ENCODE measurements at places on chromosomes 2 and 18.

- no peak for DNase-seq
Observed at GRCh38 chr2:176009445-176009844, 7.4 kb upstream of the LNPK start.

- no peak for DNase-seq
Observed at GRCh38 chr18:22503803-22504202, 86.1 kb upstream of the CTAGE1 start.

GRCh38 chr2:57891086-57891712, 155.4 kb upstream of the VRK2 start:
- no peak for DNase-seq

DNA sequence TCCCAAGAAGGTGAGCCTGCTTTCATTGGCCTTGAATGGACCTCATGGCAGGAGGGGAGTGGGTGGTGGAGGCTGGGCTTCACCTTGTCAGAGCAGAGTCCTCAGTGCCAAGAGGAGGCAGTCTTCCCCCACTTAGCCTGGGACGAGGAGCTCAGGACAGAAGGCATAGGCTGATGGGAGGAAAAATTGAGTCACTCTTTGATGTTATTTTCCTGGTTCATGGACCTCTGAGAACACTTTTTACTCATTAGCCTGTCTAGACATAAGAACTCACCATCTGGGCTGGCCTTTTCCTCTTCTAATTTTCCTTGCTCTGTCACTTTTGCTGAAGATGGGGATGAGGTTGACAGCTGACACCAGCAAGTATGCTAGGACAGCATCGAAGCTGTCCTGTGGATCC, 225.7 kb upstream of the TNP1 start:
- DNase-seq = no peak

- DNase-seq = no peak
Observed at GRCh38 chr2:197883354-197884032, 79.1 kb downstream of the PLCL1 start.

GRCh38 chr2:36708041-36708741, 11.7 kb downstream of the VIT start:
- no peak for DNase-seq

DNA sequence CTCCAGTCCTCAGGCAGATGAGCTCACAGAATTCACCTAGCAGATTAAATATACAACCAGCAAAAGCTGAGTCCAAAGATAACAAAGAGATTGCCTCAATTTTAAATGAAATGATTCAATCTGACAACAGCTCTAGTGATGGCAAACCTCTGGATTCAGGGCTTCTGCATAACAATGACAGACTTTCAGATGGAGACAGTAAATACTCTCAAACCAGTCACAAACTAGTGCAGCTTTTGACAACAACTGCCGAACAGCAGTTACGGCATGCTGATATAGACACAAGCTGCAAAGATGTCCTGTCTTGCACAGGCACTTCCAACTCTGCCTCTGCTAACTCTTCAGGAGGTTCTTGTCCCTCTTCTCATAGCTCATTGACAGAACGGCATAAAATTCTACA, 86.0 kb downstream of the PTRHD1 start:
- no peak for DNase-seq

DNA sequence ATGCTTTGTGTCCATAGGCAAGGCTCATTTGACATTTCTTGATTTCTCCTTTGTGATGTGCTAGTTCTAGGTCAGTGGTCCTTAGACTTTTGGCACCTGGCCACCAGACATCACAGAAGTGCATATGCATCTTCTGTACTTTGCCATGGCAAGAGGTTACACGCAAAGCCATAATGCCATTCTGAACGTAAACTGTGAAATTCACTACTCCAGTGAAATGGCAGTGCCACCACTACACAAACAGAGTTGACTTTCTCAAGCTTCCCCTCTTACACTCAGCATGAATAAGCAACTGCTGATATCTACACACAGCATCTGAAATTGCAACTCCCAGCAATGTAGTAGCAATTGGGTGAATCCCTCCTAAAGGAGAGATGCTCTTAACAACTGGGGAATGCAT, 729.3 kb downstream of the DPP10 start:
- DNase-seq = no peak

DNA sequence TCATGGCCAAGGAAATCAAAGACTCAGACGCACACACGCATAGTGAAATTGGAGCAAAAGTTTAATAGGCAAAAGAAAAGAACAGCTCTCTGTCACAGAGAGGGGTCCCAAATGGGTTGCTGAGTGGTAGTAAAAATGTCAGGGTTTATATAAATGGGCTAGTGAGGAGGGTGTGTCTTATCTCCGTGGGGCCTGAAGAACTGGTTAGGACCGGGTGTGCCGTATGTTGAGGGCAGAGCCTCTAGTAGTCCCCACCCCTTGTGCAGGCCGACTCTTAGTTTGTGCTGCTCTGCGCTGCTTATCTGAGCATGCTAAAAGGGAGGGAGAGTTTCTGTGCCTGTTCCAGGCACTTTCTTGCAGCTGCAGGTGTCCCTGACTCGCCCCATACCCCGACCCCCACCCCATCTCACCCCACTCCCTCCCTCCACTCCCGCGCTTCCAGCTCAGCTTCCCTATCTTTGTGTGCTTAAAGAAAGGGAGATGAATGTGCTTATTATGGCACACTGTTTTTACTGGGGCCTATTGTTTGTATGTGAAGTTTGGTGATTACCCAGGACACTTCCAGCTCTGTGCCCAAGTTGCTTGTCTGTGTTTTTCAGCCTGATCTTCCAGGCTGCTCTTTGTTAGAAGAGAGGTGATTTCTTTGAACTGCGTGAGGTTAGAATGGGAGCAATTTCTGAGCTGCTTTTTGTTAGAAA, 167.4 kb downstream of the SPAG16 start:
- DNase-seq = no peak

DNA sequence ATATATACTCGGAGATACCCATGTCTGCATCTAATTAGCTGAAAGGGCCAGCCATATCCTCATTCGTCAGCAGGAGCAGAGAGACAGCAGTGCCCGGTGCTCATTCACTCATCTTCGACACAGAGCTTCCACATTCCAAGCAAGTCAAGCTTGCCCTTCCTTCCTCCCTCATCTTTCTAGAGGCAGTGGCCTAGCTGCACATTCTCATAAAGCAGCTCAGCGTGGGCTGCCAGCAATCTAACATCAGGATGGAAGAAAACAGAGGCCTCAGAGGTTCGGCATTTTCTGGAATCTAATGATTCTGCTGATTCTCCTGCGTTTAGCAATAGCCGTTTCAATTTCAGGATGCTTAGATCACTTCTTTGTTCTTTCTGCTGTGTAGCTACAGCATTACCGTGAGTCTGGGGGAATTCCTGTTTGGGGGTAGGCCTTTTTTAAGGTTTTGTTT, 68.8 kb downstream of the CLHC1 start:
- DNase-seq = no peak

GRCh38 chr2:239179851-239180371, 220.9 kb downstream of the HDAC4 start:
- no peak for DNase-seq

Data from central memory CD8-positive, alpha-beta T cell (primary cell).